WTC11 (cell line): ENCODE measurements at places on chromosomes 5 and 9. TPM values are rescaled to one million over a fixed set of nuclear protein-coding genes. Genes with fewer than 3 reads are reported as not detected.

The FSTL4 gene
- 5.0 to 6.6 TPM (median 6.1 TPM) in 3 replicates for total RNA-seq

GRCh38 chr5:10505517-10506095 is 58.3 kb upstream of the ANKRD33B start:
- no peaks in the 10 kb centered on the region for H3K36me3 ChIP-seq
- no peaks in the 10 kb centered on the region for H3K27me3 ChIP-seq
- DNase-seq, result no peak
- H3K4me3 ChIP-seq, result no peak overlapping the region
- H3K27ac ChIP-seq, result no peak overlapping the region

DNA sequence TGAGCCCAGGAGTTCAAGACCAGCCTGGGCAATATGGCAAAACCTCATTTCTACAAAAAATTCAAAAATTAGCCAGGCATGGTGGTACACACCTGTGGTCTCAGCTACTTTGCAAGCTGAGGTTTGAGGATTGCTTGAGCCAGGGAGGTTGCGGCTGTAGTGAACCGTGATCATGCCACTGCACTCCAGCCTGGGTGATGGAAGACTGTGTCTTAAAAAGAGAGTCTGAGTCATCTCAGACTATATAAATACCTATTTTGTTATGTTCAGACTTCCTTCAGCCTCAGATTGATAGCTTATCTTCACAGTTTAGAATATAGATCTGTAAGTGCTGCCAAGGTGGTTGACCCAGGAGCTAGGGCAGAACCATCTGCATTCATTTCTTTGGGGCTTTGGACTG is 1.6 kb upstream of the PAIP2 start:
- no peak for DNase-seq
- no peak overlapping the region for H3K4me3 ChIP-seq
- no peaks in the 10 kb centered on the region for H3K27me3 ChIP-seq
- H3K36me3 ChIP-seq, result peaks cover 20% of the 10 kb centered on the region
- peaks cover 36% of the 10 kb centered on the region for H3K4me1 ChIP-seq

DNA sequence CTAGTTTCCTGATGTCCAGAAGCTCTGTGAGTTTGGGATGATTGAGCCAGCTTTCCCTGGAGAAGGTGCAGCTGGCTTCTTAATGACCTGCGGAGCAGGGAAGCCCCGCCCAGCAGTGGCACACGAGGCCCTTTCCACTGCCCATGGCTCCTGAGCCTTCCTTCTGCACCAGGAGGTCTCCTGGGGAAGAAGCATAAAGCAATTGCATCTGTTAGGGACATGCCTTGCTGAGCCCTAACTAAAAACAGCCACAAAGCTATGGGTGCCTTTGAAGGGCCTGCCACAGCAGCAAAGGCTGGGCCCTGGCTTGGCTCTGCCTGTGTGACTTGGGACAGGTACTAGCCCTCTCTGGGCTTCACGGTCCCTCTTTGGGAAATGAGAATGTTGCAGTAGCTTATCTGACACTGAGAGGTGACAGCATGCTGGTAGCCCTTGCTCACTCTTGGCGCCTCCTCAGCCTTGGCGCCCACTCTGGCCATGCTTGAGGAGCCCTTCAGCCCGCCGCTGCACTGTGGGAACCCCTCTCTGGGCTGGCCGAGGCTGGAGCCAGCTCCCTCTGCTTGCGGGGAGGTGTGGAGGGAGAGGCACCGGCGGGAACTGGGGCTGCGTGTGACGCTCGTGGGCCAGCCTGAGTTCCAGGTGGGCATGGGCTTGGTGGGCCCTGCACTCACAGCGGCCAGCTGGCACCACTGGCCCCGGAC is 218.4 kb downstream of the FSTL4 start:
- peaks cover 3% of the 10 kb centered on the region; the same call in 1 of the 2 replicates for H3K27me3 ChIP-seq
- peaks cover 15% of the 10 kb centered on the region for H3K4me1 ChIP-seq
- no peak for DNase-seq
- no peak overlapping the region for H3K4me3 ChIP-seq

DNA sequence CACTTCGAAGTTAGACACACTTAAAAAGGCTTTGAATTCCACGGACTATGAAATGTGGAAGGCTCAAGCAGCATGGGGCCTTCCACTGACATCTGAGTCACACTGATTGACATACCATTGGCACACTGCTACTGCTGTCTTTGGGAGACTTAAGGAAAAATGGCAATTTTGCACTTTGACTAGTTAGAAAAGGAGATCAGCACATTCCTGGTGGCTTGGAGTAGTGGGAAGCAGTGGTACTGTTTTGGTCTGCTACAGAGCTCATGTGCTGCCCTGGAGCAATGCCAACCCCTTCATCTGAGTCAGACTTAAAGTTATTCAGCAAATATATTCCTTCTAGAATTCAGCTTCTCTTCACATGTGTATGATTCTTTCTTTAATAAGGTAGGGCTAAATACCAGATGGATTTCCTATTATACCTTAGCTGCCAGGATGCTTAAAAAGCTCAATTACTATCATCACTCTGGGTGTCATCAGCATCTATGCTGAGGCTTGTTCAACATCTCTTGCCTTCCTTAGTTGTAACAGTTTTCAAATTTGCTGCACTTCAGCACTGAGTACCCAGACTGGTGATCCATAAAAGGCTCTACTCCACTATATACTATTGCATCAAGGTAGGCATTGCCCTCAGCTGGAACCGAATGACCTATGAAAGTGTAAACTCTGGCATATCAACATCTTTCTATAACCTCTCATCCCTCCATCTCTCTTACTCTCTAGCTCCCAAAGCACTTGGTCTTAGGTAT is 42.3 kb upstream of the MOCS2 start:
- no peak overlapping the region for H3K27ac ChIP-seq
- H3K4me1 ChIP-seq, result no peaks in the 10 kb centered on the region
- DNase-seq, result no peak
- no peak overlapping the region for H3K4me3 ChIP-seq
- H3K36me3 ChIP-seq, result no peaks in the 10 kb centered on the region

DNA sequence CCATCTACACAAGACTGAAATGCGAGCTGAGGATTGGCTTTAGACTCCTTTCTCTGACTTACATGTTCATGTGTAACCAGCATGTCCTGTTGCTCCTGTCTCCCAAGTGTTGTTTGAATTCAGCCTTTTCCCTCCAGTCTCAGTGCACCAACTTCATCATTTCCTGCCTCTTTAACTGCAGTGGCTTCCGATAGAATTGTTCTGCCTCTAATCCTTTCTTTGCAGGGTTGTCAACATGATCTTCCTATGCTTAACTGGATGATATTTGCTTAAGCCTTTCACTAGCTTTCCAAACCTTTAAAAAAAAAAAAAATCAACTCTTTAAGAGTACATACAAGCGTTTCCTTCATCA is 6.7 kb upstream of the FYB1 start:
- H3K27me3 ChIP-seq, result no peaks in the 10 kb centered on the region

DNA sequence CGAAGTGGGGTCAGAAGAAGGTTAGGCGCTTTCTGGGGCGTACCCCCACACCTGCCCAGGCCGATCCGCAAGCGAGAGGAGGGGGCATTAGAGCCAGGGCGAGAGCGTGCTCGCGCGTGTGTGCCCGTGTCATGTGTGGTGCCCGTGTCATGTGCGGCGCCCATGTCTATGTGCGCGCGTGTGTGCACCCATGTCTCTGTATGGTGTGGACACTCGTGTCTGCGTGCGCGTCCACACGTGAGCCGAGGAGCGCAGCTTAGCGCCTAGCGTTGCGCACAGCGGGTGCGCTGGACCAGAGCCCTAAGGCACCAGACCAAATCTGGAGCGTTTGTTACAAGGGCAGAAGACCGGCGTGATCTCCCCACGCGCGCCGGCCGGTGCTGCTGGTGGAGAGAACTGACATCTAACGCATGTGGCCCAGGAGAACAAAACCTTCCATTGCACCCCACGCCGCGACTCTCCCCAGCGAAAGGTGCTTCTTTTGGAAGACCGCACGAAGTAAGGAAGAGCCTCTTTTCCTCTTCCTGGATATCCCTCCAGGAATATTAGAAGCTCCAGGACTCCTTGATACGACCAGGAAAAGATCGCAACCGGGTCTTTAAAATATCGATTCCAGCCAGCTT is 644 bp downstream of the NIM1K start:
- H3K36me3 ChIP-seq, result no peaks in the 10 kb centered on the region
- peaks cover 27% of the 10 kb centered on the region for H3K4me1 ChIP-seq
- H3K27me3 ChIP-seq, result peaks cover 54% of the 10 kb centered on the region
- no peak overlapping the region for H3K27ac ChIP-seq
- peak overlapping the region; percentile 79 for H3K4me3 ChIP-seq

GRCh38 chr5:137310051-137310730 is 188.9 kb downstream of the SPOCK1 start:
- H3K36me3 ChIP-seq, result no peaks in the 10 kb centered on the region
- DNase-seq, result no peak
- no peaks in the 10 kb centered on the region for H3K27me3 ChIP-seq
- H3K27ac ChIP-seq, result no peak overlapping the region
- peaks cover 32% of the 10 kb centered on the region for H3K4me1 ChIP-seq
- H3K4me3 ChIP-seq, result no peak overlapping the region

- H3K27me3 ChIP-seq, result no peaks in the 10 kb centered on the region
- H3K36me3 ChIP-seq, result no peaks in the 10 kb centered on the region
- no peak for DNase-seq
- H3K4me1 ChIP-seq, result peaks cover 21% of the 10 kb centered on the region
These were observed 135.2 kb downstream of the C9orf152 start for GRCh38 chr9:110072597-110073355.
